Renal cortical epithelial cell (primary cell): ENCODE measurements at places on chromosomes 7 and 10.
A peak's percentile ranks its signal among the peaks of the same experiment; 100 is the strongest.

- DNase-seq: no peak
Measured at GRCh38 chr10:13671904-13672303, 85.1 kb downstream of the PRPF18 start.

DNA sequence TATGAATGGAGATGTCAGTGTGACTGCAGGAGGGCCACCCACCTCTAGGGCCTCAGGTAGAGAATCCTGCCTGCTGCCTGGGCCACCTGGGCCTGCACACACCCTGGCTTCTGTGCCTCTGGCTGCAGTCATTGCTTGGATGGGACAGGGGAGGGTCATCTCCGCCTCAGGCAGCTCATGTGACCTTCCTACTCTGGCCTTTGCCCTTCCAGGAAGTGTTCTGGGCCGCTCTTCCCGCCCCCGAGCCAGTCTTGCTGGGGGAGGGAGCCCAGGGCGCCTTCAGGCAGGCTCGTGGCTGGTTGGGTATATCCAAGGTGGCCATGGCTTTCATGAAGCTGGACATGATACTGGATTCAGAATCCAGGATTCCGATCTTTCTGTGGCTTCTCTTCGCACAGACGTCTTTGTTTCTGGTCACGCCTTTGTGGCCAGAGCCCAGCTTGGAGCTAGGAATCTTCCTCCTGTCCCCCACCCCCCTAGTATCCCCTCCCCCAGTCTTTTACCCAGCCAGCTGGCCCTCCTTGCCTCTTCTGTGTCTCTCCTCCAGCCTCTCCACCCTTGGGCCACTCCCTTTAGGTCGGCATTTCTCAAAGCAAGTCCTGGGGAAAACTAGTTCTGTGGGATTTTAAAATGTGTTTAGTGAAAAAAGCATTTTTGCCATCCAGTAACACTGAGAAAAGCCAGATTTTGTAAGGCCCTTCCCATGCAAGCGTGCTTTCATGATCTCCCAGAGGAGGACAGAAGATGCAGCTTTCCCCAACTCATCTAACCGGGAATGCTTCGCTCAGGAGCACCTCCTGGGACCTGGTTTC, 119.6 kb downstream of the ZMIZ1 start:
- no peak for DNase-seq

- no peak for DNase-seq
Measured at GRCh38 chr7:116311816-116312471, 101.6 kb downstream of the TES start.

DNA sequence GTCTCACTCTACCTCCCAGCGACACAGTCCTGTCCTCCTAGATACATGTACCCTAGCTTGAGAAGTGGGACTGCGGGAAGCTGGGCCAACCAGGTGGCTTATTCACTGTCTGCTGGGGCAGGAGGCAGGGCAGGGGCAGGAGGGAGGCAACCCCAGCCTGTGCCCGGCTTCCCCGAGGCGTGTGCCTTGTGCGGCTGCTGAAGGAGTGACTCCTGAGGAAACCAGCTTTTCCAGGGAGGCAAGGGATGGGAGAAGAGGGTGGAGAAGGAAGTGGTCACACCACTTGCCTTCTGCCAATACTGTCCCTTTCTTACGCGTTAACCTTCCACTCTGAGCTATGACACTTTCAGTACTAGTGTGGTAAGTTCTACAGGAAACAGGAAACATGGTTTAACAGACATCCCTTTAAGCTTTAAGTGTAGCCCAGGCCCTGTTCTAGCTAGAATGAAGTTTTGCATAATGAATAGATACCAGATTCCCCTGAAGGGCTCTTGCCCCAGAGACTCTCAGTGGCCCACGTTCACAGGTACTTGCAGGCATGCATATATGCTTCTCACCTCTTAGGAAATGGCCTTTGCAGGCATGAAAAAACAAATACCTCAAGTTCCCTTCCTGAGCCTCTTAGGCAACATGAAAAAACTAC, 40.6 kb downstream of the SYPL1 start:
- DNase-seq: peak; percentile 71

- DNase-seq: no peak
Measured at GRCh38 chr7:78703391-78703790, 750.1 kb downstream of the MAGI2 start.

DNA sequence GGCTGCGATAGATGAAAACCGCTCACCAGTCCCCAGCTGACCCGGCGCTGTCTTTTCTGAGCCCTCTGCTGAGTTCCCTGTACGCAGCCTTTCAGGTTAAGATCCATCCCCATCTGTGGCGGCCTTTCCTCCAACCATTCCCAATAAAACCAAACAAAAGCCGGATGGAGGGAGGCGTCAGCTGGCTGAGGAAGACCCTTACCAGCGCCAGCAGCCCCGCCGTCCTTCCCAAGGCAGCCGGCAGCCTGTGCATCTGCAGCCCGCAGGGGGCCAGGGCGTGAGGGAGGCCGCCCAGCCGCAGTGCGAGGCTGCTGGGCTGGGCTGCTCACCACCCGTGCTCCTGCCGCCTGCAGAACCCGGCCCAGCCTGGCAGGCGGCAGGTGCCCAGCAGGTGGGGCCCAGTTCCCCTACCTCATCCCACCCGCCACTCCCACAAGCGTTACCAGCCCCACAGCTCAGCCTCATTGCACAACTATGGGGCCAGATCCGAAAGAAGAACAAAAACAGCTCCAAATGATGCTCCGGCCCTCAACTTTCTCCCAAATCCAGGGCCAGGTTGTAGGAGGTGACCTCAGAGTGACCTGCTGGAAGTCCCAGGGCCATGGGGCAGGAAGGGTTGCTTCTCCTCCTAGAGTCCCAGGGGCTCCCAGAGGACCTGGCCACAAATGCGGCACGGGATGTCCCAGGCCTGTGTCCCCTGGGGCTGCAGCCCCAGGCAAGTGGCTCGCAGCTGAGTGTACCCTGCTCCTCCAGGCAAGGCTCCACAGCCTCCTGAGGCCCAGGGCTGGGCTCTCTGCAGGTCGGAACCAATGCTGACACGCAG, 23.8 kb downstream of the PAPOLB start:
- no peak for DNase-seq
